Spleen (tissue), 13 donors: ENCODE measurements at places on chromosomes 3 and 15.
A peak's percentile ranks its signal among the peaks of the same experiment; 100 is the strongest.

DNA sequence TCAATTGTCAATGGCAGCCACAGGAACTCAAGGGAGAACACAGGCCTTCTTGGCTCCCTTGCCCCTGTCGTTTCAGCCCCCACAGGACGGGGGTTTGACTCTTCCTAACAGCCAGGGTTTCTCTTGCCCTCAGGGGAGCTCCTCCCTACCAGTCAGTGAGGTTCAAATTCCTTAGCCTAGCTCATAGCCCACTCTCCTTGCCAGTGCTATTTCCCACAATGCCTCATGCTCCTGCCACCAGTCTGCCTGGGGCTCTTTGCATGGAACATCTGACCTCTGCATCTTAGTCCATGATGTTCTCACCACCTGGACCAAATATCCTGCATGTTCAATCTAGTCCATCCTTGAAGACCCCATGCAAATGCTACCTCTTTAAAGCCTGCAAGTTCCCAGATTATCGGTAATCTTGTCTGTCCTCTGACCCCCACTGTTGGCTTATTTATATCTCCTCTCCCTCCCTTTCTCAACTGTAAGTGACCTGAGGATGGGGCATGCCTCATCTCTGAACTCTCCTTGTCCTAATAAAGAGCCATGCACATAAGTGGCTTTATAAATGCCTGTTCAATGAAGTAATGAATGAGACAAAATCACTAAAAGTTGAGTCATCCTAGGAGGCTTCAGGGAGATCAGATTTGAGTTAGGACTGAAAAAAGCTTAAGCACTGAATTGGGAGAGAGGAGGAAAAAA is 78.0 kb downstream of the MYO1E start:
- DNase-seq = no peak

GRCh38 chr15:78614021-78614420 is 6.8 kb downstream of the CHRNA3 start:
- DNase-seq = no peak

GRCh38 chr3:148955544-148956346 is 35.6 kb upstream of the GYG1 start:
- DNase-seq = no peak

- DNase-seq = no peak
These were observed 11.3 kb downstream of the LYSMD4 start for GRCh38 chr15:99721896-99722295.

DNA sequence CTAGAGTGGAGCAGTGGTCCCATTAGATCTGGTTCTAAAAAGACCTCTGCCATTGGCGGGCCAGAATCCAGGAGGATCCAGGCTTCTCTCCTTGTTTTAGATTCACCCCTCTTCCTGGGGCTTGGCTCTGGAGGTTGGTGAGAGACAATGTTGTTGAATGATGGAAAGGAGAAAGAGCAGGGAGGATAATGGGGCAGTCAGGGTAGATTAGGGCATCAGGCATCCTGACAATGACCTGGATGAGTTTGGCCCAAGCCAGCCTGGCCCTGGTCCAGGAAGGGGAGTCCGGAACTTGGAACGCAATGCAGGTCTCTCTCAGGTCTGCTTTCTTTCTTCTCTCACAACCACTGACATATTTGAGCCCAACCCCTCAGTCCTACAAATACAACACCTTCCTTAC is 260.1 kb upstream of the RASGRP1 start:
- no peak for DNase-seq

DNA sequence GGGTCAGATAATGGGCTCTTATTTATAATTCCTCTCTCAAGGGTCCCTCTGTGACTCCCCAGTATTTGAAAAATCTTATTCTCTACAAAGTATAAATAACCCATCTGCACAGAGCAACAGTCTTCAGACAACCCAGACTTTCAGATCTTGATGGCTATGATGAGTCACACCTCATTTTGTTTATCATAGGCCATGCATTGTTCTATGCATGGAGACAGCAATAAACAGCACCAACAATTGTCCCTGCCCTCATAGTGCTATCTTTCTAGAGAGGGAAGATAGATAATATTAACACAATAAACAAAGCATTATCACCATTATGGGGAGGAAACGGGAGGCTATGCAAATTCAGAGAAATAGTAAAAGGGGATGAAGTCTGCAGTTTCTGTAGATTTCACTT is 13.4 kb downstream of the FHIT start:
- DNase-seq = no peak

GRCh38 chr3:146382386-146382785 is 87.0 kb downstream of the PLSCR2 start:
- DNase-seq = no peak

- DNase-seq = no peak
These were observed 1.5 kb upstream of the MYNN start for GRCh38 chr3:169771497-169772304.

- DNase-seq = no peak
These were observed 296.7 kb downstream of the CHST2 start for GRCh38 chr3:143416229-143416628.

GRCh38 chr3:98528474-98529346 is 3.1 kb upstream of the GPR15 start:
- no peak for DNase-seq

GRCh38 chr15:69587723-69588426 is 135.3 kb downstream of the RPLP1 start:
- DNase-seq = no peak

DNA sequence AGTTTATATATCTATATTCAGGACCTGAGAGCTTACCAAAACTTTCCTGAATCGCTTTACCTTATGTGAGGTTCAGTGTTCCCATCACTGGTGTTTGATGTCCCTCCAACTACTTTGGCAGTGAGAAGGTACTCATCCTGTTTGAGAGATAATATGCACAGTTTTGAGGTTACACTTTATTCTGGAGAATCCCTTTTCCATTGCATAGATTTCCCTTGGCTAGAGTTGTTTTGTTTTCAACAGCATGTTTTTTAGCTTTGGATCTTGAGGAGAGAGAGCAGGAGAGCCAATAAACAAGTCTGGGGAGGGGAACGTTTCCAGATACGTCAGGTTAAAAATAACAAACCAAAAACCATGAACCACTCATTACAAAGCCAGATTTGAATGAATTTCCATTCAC is 33.6 kb downstream of the CD200 start:
- no peak for DNase-seq

- no peak for DNase-seq
These were observed 17.9 kb upstream of the COPG1 start for GRCh38 chr3:129231331-129232119.

DNA sequence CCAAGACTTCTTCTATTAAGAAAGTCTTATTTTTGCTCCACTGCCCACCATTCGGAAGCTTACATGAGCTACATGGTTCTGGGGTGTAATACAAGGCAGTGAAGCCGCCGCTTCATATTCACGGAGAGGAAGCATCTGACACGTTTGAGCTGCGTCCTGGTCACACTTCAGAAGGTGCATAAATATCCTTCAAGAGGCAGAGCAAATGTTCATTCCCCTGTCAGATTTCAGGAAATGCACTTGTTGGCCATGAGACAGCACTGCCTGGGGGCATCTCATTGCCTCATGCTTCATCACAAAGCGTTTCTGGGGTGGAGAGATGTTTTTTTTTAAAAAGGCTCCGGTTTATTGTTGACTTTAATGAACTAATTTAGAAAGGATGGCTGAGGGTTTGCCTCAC is 119.9 kb downstream of the CADPS start:
- no peak for DNase-seq

DNA sequence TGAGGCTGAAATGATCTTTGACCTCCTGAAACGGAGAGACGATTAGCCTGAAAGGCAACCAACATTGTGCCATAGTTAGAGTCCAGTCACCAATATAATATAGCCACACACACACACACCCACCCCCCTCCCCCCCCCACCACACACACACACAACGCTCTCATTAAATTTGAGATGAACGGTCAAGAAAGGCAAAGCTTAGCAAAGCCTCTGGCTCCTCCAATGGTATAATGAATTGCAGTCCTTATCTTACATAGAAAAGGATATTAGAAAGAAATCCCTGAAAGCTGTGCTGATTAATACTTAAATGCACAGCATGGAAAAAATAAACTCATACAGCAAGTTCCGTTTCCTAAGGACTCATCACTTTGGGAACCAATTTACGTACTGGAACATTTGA is 876 bp upstream of the ZNF385D start:
- DNase-seq = no peak

DNA sequence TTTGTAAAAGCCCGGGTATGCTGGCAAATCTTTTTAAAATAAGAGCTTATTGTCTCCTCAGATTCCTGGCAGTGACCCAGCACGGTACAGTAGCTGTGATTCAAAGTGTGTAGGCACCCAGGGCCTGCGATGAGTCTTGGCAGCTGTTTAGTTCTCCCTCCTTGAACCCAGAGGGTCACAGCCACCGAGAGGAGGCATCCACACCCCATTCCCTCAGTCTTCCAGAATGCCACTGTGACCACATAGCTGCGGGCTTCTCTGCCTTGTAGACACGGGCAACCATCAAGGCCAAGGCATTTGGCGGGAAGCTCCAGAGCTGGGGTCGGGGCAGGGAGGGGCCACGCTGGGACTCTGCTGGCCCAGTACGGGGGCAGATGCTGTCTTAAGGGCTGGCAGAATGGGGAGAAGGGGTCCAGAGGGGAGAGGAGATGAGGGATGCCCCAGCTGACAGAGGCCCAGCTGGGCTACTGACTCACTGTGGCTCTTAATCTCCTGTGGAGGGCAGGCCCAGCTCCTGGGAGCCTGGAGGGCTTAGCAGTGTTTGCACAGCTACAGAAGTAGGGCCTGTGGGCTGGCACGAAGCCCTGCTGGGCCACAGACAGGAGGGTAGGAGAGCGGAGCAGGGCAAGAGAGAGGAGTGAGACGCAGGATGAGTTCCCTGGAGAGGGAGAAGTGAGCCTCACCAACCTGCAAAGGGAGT is 68.8 kb upstream of the DLG1 start:
- DNase-seq = peak; percentile 58

DNA sequence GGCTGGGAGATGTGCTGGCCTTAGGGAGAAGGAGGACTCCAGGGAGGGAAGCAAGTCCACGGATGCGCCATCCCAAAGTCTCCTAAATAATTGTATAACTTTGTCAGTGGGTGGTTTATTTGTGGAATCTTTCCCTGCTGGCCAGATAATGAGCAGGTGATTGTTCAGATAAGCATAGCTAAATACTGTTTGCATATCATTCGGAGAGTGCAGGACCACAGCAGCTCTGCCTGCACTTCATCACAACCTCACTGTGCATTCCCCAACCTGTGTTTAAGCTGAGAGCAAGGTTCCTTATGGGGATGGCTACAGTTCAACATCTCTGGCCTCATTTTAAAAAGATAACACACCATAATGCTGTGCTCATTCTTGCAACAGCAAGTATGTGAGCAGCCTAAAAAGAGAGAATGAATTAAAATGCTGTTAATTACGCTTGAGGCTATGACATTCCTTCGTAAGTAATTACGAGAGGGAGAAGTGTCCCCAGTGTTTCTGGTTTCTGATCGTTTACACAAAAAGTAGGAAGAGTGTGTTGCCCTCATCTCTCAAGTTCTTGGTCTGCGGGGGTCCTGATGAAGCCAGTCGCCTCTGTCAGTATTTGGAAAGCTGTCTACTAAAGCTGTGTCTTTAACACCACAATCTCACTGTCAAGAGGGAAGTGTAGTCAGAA is 272.0 kb upstream of the RORA start:
- DNase-seq = no peak
